ENCODE measurements at places on chromosomes 1 and 21. TPM values are rescaled to one million over a fixed set of nuclear protein-coding genes. Genes with fewer than 3 reads are reported as not detected.
A peak's percentile ranks its signal among the peaks of the same experiment; 100 is the strongest.

GRCh38 chr1:228978484-228979324 lies 243.4 kb downstream of the RHOU start:
- peak; percentile 65 for DNase-seq

GRCh38 chr21:26097475-26097874 lies 73.1 kb downstream of the APP start:
- DNase-seq: no peak

- no peak for DNase-seq
Observed at GRCh38 chr1:169985757-169986156, 88.7 kb downstream of the KIFAP3 start.

DNA sequence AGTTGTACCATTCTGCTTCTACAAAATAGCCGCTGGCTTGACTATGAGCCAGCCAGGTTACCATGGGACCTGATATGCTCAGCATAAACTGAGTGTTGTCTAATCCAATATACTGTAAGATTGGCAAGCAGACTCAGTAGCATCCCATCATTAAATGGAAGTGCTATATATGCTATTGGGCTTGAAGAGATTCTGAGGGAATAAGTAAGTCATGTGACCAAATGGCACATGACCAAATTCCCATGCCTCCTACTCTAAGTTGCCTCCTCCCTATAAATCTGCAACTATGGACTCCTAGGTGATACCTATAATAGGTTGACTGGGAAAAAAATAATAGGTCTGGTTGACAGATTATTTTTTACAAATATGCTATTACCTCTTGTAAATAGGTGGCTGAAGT lies 698.6 kb downstream of the BRINP3 start:
- DNase-seq: no peak

DNA sequence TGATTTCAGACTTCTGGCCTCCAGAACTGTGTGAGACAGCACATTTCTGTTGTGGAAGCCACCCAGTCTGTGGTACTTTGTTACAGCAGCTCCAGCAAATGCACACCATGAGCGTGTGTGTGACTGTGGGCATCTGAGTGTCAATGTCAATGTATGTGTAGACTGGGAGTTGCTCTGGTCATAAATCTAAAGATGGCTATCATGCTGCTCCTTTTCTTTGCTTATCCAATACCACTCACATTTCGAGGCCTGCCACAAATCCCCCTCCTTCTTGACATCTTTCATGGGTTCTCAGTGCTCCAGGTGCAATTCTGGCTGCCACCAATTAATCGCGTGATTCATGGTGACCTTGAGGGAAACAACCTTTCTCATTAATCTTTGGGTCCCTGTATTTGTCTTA lies 141.2 kb downstream of the RWDD3 start:
- DNase-seq: no peak

Gene FCRL3
- not detected for total RNA-seq
